Left renal pelvis (tissue), 4 donors: ENCODE measurements at places on chromosomes 7 and 10.

DNA sequence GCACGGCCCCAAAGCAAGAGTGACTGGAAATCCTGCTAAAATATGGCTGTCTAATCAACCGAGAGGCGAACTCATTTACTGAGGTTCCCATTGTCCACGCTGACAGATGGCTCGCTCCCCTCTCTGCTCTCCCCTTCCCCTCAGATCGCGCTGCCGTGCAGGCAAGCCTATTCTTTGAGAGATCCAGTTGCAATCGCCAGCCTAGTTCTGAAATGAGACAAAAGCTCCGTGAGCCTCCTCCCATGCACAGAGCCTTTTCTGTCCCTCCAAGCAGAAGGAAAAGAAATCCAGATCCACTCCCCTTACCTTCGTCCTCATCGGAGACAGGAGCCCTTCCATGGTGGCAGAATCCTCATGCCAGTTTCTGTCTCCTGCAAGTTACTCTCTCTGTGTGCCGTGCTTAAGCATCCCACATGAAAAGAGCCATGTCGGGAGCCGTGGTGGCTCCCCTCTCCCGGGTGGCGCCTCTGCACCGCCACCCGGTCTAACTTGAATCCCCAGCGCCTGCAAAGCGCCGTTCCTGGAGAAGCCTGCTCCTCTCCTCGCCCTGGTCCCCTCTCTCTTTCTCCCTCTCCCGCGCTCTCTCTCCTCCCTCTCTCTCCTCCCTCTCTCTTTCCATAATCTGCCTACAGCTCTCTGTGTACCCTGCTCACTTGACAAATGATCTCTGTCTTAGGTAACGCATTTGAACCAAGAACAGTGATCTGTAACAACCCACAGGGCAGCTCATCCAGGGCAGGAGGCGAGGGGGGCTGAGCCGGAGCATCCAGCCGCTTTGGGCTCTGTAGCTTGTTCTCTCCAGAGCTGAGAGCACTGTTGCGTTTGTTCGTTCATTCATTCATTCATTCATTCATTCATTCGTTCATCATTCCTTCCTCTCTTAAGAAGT lies 156.8 kb downstream of the FRMD4A start:
- peak; percentile 41 for DNase-seq

DNA sequence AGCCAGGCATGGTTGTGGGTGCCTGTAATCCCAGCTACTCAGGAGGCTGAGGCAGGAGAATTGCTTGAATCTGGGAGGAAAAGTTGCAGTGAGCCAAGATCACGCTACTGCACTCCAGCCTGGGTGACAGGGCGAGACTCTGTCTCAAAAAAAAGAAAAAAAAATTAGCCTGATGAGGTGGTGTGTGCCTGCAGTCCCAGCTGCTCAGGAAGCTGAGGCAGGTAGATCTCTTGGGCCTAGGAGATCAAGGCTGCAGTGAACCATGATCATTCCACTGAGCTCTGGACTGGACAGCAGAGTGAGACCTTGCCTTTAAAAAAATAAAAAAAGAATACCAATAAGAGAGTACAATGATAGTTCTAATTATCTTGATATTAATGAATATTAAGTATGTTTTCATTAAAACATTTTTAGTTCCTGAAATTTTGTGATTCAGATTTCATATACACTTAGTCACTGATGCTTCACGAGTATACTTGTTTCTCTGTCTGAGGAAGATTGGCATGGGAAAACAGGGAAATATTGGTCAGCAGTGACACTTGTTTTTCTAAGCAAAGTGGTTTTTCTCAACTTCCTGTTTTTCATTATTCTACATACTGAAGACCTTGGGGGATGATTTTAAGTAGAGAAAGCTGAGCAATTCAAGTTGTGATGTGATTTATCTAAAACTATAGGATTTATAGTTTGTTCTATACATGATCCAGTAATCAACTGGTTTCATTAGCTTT lies 76.8 kb downstream of the ADK start:
- no peak for DNase-seq

- no peak for DNase-seq
These were observed 1.6 kb downstream of the AVPI1 start for GRCh38 chr10:97685395-97685958.

DNA sequence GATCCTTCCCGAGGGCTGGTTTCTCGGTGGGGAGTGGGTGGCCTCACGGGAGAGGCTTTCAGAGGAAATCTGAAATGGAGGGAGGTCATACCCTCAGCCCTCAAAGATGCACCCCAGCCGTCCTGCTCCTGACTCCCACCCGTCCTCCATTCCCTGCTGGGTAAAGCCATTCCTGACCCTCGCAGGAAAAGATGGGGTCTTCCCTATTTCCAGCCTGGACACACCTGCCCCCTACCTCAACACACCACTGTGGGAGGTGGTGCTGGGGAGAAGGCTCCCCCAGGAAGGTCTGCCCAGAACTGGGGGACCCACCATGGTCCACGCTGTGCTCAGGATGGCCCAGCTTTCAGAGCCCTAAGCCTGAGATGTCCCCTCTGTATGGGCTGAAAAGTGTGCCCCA lies 86.9 kb downstream of the CHST15 start:
- no peak for DNase-seq

GRCh38 chr10:14698111-14698828 lies 76.4 kb downstream of the FAM107B start:
- DNase-seq, result no peak

DNA sequence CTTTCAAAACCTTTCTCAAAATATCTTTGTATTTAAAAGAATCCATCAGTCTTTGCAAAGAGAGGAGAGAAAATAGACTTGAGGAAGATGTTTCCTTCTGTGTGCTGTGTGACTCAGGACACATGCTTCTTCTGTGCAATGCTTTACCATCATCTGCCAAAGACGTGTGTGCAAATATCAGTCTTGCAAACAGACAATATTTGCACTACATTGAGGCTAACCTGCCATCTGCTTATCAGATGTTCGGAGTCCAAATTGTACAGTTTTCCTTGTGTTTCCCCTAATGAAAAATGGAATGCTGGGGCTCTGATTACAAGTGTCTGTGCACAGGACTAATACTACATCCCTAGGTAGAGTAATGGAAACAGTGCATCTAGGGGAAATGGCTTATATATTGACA lies 353.1 kb upstream of the LRRTM3 start:
- no peak for DNase-seq

DNA sequence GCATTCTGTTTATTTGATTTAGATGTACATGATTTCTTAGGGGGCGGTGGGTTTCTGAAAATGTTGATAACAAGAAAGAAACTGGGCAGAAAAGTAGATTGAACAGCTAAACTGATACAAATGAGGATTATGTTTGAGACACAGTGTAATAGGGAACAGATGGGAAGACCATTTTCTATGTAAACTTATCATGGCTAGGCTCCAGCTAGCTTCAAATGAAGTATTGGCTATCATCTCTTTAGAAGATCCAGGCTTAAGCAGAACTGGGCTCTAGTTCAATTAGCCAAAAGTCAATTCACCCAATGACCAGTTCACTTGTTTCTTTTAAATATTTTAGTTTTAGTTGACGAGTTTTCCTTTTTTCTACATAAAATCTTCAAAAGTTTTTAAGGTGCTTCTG lies 639.5 kb downstream of the ANKRD7 start:
- no peak for DNase-seq

- no peak for DNase-seq
These were observed 113.3 kb downstream of the GLI3 start for GRCh38 chr7:42123716-42124115.

- DNase-seq, result no peak
These were observed 16.0 kb upstream of the DNTT start for GRCh38 chr10:96288151-96288621.

DNA sequence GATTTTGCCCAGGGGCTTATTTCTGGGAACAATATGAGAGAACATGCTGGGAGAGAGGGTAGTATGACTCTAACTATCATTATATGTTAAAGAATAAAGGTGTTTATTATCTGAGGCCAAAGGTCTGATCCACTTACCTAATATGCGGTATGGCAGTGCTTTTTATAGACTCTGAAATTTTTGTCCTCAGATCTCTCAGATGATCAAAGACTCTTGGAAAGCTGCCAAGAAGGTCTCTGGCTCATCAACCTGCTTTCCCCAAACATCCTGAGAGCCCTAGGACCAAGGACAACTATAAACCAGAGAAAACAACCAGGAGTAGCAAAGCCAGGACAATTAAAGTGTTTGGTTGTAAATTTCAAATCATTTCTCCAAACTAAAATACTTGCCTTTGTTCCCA lies 255.7 kb upstream of the LRRN3 start:
- DNase-seq, result no peak

GRCh38 chr7:157058701-157059100 lies 48.2 kb upstream of the MNX1 start:
- DNase-seq, result no peak

- DNase-seq, result no peak
These were observed 2.4 kb downstream of the ABCC2 start for GRCh38 chr10:99784727-99785441.

DNA sequence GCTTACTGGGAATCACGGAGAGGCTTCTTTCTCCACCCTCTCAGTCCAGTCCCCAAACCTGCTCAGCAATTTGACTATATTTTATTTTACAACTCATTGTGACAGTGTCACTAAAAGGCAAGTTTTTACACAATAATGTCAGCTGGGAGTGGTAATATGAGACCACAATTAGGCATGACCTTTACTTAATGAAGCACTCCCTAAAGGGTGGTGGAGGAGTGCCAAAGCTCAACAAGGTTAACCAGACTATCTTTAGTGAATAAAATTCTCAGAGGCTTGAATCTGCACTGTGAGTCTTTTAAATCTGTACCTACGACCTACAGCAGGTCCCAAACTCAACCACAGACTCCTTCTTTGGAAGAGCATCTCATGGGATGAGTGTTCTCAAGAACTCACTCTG lies 215.6 kb downstream of the TAX1BP1 start:
- no peak for DNase-seq

- DNase-seq, result no peak
These were observed 15.7 kb downstream of the SEPTIN7 start for GRCh38 chr7:35816514-35816913.

DNA sequence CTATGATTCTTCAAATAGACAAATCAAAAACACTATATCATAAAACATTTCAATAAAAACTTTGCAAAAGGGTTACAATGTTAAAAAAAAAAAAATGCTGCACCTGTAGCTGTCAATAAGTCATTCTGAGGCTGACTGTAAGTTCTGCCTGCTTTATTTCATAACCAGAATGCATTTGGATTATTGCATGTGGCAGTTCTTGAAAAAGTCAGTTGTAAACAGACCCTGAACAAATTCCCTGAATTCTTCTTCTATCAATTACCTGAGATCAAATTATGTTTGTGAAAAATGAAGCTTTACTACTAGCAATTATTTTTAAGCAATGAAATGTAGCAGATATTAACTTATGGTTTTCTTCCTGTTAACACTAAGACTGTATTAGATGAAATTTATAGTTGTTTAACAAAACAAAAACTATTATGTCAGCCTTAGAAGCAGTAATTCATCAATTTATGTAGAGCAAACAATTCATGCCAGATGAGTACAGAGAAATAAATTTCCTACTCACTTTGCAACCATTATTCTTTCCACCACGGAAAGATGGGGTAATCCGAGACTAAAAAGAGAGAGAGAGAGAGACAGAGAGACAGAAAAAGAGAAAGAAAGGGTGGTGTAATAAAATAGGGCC lies 107.8 kb downstream of the SFMBT2 start:
- DNase-seq, result no peak

DNA sequence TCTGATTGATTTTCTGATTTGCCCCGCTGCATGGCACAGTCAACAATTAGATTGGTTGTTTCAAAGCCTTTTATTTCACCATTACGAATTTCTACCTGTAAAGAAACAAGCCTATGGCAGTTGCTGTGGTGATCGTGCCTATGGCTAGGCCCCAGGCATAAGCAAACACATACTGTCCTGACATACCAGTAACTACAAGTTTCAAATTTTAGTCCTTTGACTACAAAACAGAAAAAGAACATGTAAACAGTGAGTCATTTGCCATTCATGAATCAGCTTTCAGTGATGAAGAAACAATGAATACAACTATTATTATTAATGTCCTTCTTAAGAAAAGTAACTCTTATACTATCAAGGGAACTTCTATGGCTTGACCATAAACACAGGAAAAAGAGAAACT lies 168.0 kb upstream of the LRRN3 start:
- DNase-seq, result no peak
